ENCODE measurements at places on chromosomes 7 and 10. TPM values are rescaled to one million over a fixed set of nuclear protein-coding genes. Genes with fewer than 3 reads are reported as not detected.

Gene CPN1
- total RNA-seq, result not detected

Gene STK31
- not detected for total RNA-seq

Gene CDC14C
- total RNA-seq, result not detected

Gene FBXL13
- total RNA-seq, result 2.0 TPM

Gene PON1
- not detected for total RNA-seq

Gene ATG9B
- 1.2 TPM for total RNA-seq

Gene COL17A1
- total RNA-seq, result 1.1 TPM

Gene PFKFB3
- total RNA-seq, result 151 TPM

Gene SHH
- total RNA-seq, result not detected

Gene CADPS2
- 18.3 TPM for total RNA-seq

Gene GALNT17
- 0.13 TPM for total RNA-seq

Gene FAM200A
- total RNA-seq, result 7.3 TPM

Gene GNAT3
- total RNA-seq, result not detected

Gene AS3MT
- 5.0 TPM for total RNA-seq

Gene EFCAB10
- 0.13 TPM for total RNA-seq

Gene SLC26A5
- not detected for total RNA-seq

Gene ITGB8
- 95.7 TPM for total RNA-seq

Gene ARHGEF5
- 2.0 TPM for total RNA-seq

Gene TMEM72
- total RNA-seq, result not detected

Gene FAS
- 47.5 TPM for total RNA-seq

Gene CCDC146
- 1.2 TPM for total RNA-seq

Gene LBX1
- not detected for total RNA-seq

Gene SP8
- not detected for total RNA-seq

Gene CLCN1
- 0.07 TPM for total RNA-seq

Gene KIAA1217
- 2.7 TPM for total RNA-seq

Gene TES
- 31.2 TPM for total RNA-seq

Gene NCF1
- total RNA-seq, result not detected

Gene LIPM
- 0.13 TPM for total RNA-seq

Gene BICC1
- total RNA-seq, result 124 TPM

Gene HTR5A
- not detected for total RNA-seq

Gene ACHE
- total RNA-seq, result 0.13 TPM

Gene TMEM236
- total RNA-seq, result 0.07 TPM

Gene HPSE2
- total RNA-seq, result not detected

Gene VPS50
- total RNA-seq, result 30.9 TPM

Gene PSD
- total RNA-seq, result 3.7 TPM

Gene CPEB3
- 1.1 TPM for total RNA-seq

Gene DPYSL4
- total RNA-seq, result 52.0 TPM

Gene PAOX
- total RNA-seq, result 4.0 TPM
